ENCODE measurements at places on chromosomes 3 and 15.

- DNase-seq = no peak
These were observed 13.4 kb downstream of the FHIT start for GRCh38 chr3:61237858-61238257.

- DNase-seq = no peak
These were observed 88.8 kb upstream of the P3H2 start for GRCh38 chr3:190209533-190209932.

DNA sequence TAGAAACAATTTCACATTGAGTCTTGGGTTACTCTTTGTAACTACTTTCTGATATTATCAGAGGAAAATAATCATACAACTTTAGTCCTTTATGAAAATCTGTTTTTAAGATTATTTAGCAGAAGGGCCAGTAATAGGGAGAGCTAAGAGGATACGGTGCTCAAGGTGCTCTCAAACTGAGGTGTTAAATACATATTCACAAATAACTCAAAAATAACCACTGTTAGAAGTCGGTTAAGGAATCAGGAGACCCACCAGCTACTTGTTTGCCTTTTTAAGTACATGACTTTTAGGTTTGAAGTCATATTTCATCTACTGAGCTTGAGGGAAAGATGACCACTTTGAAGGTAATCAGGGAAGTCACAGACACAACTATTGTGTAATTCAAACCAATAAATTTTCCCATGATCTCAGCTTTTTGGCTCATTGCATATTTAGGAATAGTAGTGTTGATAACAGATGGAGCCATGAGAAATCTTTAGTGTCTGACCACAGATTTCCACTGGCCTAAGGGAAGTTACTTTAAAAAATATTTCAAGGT is 1.4 kb upstream of the RSRC1 start:
- peak; percentile 35 for DNase-seq

- DNase-seq = no peak
These were observed 74.4 kb downstream of the CPN2 start for GRCh38 chr3:194276768-194277103.

- DNase-seq = no peak
These were observed 3.7 kb upstream of the ZBTB47 start for GRCh38 chr3:42649783-42650182.

GRCh38 chr3:171125010-171125409 is 98.5 kb upstream of the SLC2A2 start:
- no peak for DNase-seq

DNA sequence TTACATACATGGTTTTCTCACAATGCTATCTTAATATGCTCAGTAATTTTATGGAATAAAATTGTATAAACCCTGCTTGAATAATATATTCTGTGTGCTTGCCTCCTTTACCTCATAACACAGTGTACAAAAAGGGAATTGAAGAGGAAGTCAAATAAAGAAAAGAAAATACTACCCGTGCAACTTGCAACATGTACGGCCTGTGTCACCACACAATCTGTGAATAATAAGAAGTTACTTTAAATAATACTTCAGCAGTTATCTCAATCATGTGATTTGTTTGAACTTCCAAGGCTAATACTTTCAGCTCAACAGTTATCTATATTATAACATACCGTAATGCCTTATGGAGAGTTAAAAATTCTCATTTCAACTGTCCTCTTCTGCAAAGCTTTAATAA is 58.1 kb upstream of the SATB1 start:
- no peak for DNase-seq

DNA sequence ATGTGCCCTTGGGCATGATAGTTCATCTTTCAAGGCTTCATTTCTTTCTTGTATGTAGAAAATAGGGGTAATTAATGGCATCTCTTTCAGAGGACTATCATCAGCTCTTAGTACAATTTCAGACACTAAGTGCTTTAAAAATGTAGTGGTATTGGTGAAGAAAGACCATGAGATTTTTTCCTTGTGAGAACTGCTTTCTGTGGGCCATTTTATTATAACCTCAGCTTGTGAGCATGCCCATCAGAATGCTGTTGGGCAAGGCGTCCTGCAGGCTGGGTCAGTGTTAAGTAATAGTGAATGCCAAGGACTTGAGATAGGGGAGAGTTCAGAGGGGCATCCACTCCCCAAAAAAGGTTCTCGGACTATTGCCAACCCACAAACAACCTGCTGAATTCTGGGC is 187.9 kb downstream of the GHSR start:
- DNase-seq = no peak
